ENCODE measurements at places on chromosomes 6 and 20. TPM values are rescaled to one million over a fixed set of nuclear protein-coding genes. Genes with fewer than 3 reads are reported as not detected.

TRIM15 gene
- total RNA-seq = not detected

OR2H1 gene
- total RNA-seq = not detected

RBM24 gene
- 0.29 TPM for total RNA-seq

CGA gene
- total RNA-seq = not detected

OR2J3 gene
- total RNA-seq = not detected

ERVFRD-1 gene
- total RNA-seq = not detected

DEFB132 gene
- not detected for total RNA-seq

FLRT3 gene
- 5.0 TPM for total RNA-seq

SPATA25 gene
- total RNA-seq = 3.5 TPM

SMIM13 gene
- 3.8 TPM for total RNA-seq

MYO6 gene
- 18.6 TPM for total RNA-seq

KIAA0408 gene
- 3.8 TPM for total RNA-seq

GCNT2 gene
- total RNA-seq = 0.99 TPM

BMP2 gene
- total RNA-seq = 20.7 TPM

HLA-DOA gene
- total RNA-seq = under 0.01 TPM
